Activated CD4-positive, alpha-beta T cell treated with anti-CD3 and anti-CD28 coated beads for 36 hours (primary cell): ENCODE measurements at places on chromosomes 16 and 17. TPM values are rescaled to one million over a fixed set of nuclear protein-coding genes. Genes with fewer than 3 reads are reported as not detected.

The OTOP2 gene
- total RNA-seq: not detected

The CCDC78 gene
- total RNA-seq: 1.8 TPM

The KCNG4 gene
- not detected for total RNA-seq

The HIGD1B gene
- not detected for total RNA-seq

The ZPBP2 gene
- total RNA-seq: 0.19 TPM

The KRTAP4-1 gene
- total RNA-seq: not detected

The KLHL10 gene
- 0.19 TPM for total RNA-seq

The CTF1 gene
- total RNA-seq: 0.18 TPM

The CHST4 gene
- not detected for total RNA-seq

The TPPP3 gene
- not detected for total RNA-seq

The IGF2BP1 gene
- total RNA-seq: 0.97 TPM

The OTOP3 gene
- total RNA-seq: not detected

The WNT9B gene
- total RNA-seq: not detected

The ENPP7 gene
- not detected for total RNA-seq

The NPIPB8 gene
- 0.37 TPM for total RNA-seq

The MATCAP1 gene
- total RNA-seq: 30.4 TPM

The TBC1D28 gene
- total RNA-seq: not detected

The ZDHHC1 gene
- 0.58 TPM for total RNA-seq

The ADAD2 gene
- 0.16 TPM for total RNA-seq

The TMED6 gene
- 1.2 TPM for total RNA-seq

The KRT16 gene
- total RNA-seq: not detected

The MOSMO gene
- 7.7 TPM for total RNA-seq

The RAB37 gene
- 2.7 TPM for total RNA-seq

The PDILT gene
- not detected for total RNA-seq

The SLC22A31 gene
- total RNA-seq: 1.3 TPM

The GAS7 gene
- total RNA-seq: 1.3 TPM

The CHD9NB gene
- not detected for total RNA-seq

The ASPHD1 gene
- 2.7 TPM for total RNA-seq

The LLGL2 gene
- total RNA-seq: 7.1 TPM

The ARHGDIG gene
- total RNA-seq: not detected

The ZFHX3 gene
- 0.27 TPM for total RNA-seq

The SOCS1 gene
- 103 TPM for total RNA-seq

The WFIKKN1 gene
- total RNA-seq: 0.74 TPM

The SPECC1 gene
- 10.4 TPM for total RNA-seq

The PRSS8 gene
- not detected for total RNA-seq

The USP43 gene
- total RNA-seq: 0.33 TPM

The KRT40 gene
- not detected for total RNA-seq

The ABI3 gene
- total RNA-seq: 27.8 TPM

The KRTAP3-2 gene
- total RNA-seq: not detected

The KCTD19 gene
- 2.0 TPM for total RNA-seq

The CD19 gene
- 0.80 TPM for total RNA-seq
